ENCODE measurements at places on chromosomes 2 and 18.

GRCh38 chr2:16495509-16496208 lies 170.0 kb downstream of the CYRIA start:
- no peak for DNase-seq

- no peak for DNase-seq
Observed at GRCh38 chr18:2971741-2972552, 41.0 kb downstream of the LPIN2 start.

- DNase-seq: no peak
Observed at GRCh38 chr2:222315443-222316121, 16.8 kb upstream of the PAX3 start.

- peak; percentile 31 for DNase-seq
Observed at GRCh38 chr2:238220892-238221521, 17.5 kb upstream of the ILKAP start.

GRCh38 chr2:205245652-205246051 lies 436.6 kb upstream of the NRP2 start:
- no peak for DNase-seq

DNA sequence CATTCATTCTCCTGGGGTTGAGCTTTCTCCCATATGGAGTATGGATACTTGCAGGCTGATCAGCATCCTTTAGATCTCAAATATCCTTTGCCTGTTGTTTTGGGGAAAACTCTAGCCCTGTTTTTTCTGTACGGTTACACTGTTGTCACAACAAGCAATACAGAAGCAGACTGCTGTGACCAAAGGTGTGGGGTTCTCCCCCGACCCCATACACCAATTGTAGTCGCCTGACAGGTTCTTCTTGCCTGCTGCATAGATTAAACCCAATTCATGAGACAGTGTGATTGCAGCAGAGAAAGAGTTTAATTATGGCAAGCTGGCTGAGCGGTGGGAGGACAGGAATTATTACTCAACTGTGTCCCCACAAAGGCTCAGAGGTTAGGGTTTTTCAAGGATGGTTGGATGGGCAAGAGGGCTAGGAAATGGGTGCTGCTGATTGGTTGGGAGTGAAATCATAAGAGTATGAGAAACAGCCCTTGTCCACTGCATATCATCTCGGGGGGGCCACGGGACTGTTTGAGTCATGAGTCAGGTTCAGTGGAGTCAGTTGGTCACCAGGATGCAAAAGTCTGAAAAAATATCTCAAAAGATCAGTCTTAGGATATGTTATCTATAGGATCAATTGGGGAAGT lies 40.6 kb downstream of the ITGB1BP1 start:
- DNase-seq: no peak

GRCh38 chr2:28102455-28102874 lies 211.9 kb downstream of the BABAM2 start:
- DNase-seq: no peak

GRCh38 chr2:229282758-229283546 lies 11.9 kb upstream of the PID1 start:
- no peak for DNase-seq
